ENCODE measurements at places on chromosomes 16 and 17.

DNA sequence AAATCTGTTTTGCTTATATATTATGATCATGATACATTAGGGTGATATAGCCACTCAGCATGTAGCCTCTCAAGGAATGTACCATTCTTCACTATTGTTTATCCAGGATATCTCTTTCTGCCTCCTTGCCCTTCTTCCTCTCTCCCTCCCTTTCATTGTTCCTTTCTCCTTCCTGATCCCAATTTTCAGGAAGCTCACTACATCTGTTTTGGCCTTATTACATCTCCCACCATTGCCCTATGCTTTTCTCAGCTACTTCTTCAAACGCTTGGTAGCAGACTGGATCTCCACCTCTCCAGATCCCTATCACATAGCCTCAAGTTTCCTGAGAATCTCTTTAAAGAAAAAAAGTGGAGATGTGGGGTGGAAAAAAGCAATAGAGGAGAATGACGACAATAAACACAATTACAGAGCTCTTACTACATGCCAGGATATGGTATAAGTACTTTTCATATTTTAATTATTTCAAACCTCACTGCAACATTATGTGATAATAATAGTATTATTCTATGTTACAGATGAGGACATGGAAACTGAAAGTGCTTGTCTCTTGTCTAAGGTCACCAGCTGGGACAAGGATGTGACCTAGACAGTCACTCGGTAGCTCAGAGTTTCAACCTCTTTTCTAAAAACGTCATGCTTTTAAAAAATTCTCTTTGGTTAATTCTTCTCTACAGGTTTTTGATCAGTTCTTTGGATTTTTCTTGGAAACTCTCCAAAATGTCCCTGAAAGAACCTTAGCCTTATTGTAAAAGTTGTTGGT lies 959.1 kb downstream of the CDH11 start:
- no peak overlapping the region for H3K27ac ChIP-seq
- no peak overlapping the region for H3K4me3 ChIP-seq
- H3K36me3 ChIP-seq: no peaks in the 10 kb centered on the region
- DNase-seq: no peak
- H3K4me1 ChIP-seq: no peaks in the 10 kb centered on the region

DNA sequence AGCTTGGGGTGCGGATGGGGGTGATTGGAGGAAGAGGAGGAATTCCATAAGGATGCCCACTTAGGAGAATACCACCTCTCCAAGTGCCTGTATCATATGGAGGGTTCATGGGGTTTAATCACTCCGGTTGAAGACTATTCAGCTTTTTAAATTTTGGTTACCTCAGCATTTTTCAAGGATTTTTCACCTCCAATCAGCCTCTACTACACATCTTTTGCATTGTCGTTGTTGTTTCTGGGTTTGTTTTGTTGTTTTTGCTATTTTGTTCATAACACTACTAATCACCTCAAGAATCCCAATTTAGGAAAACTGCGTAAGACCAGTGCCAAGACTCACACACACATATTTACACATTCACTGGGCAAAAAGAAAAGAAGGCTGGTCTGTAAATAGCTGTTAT lies 619.5 kb upstream of the CDH5 start:
- H3K4me1 ChIP-seq: no peaks in the 10 kb centered on the region
- H3K27me3 ChIP-seq: no peaks in the 10 kb centered on the region
- no peaks in the 10 kb centered on the region for H3K36me3 ChIP-seq
- no peak overlapping the region for H3K4me3 ChIP-seq
- no peak overlapping the region for H3K27ac ChIP-seq

DNA sequence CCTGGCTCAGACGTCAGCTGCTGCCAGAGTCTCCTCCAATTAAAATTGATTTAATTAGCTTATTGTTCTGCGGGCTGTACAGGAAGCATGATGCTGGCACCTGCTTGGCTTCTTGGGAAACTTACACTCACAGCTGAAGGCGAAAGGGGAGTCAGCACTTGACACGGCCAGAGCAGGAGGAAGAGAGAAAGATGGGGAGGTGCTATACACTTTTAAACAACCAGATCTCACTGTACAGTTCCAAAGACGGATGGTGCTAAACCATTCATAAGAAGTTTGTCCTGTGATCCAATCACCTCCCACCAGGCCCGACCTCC lies 1.4 kb upstream of the PRDM7 start:
- no peak for DNase-seq
- no peak overlapping the region for H3K27ac ChIP-seq
- no peak overlapping the region for H3K4me3 ChIP-seq
- no peaks in the 10 kb centered on the region for H3K27me3 ChIP-seq
- H3K4me1 ChIP-seq: no peaks in the 10 kb centered on the region

- DNase-seq: no peak
- H3K27me3 ChIP-seq: no peaks in the 10 kb centered on the region
Measured at GRCh38 chr16:62625326-62625725, 589.1 kb upstream of the CDH8 start.

GRCh38 chr16:11586378-11586855 lies 302 bp downstream of the LITAF start:
- H3K4me1 ChIP-seq: peaks cover 21% of the 10 kb centered on the region
- DNase-seq: no peak
- H3K4me3 ChIP-seq: peak overlapping the region; percentile 62
- peak overlapping the region; percentile 93 for H3K27ac ChIP-seq
